ENCODE measurements at places on chromosomes 13 and 19. TPM values are rescaled to one million over a fixed set of nuclear protein-coding genes. Genes with fewer than 3 reads are reported as not detected.
A peak's percentile ranks its signal among the peaks of the same experiment; 100 is the strongest.

The LDLR gene
- 13.8 TPM for polyA plus RNA-seq

GRCh38 chr13:24878340-24878739 lies 114.4 kb downstream of the RNF17 start:
- no peak overlapping the region for H3K4me3 ChIP-seq
- no peaks in the 10 kb centered on the region for H3K27me3 ChIP-seq
- H3K4me1 ChIP-seq: no peaks in the 10 kb centered on the region
- H3K27ac ChIP-seq: no peak overlapping the region

GRCh38 chr19:35670686-35671085 lies 4.4 kb downstream of the UPK1A start:
- peaks cover 14% of the 10 kb centered on the region for H3K27me3 ChIP-seq
- H3K27ac ChIP-seq: no peak overlapping the region
- no peak overlapping the region for H3K4me3 ChIP-seq

The ZNF223 gene
- polyA plus RNA-seq: 3.5 TPM

The IGFL4 gene
- not detected for polyA plus RNA-seq

- no peaks in the 10 kb centered on the region for H3K36me3 ChIP-seq
- no peak overlapping the region for H3K27ac ChIP-seq
- peaks cover 12% of the 10 kb centered on the region for H3K4me1 ChIP-seq
- no peaks in the 10 kb centered on the region for H3K27me3 ChIP-seq
These were observed 27.2 kb upstream of the CBY2 start for GRCh38 chr13:45674908-45675307.

GRCh38 chr13:32676242-32676641 lies 90.0 kb downstream of the PDS5B start:
- peak; percentile 47 for DNase-seq
- 0 out of 2 replicates have a peak overlapping the region, but pooled peaks have one; percentile 6 for H3K27ac ChIP-seq
- no peaks in the 10 kb centered on the region for H3K27me3 ChIP-seq
- no peak overlapping the region for H3K4me3 ChIP-seq
- H3K36me3 ChIP-seq: peaks cover 18% of the 10 kb centered on the region
- peaks cover 10% of the 10 kb centered on the region for H3K4me1 ChIP-seq

DNA sequence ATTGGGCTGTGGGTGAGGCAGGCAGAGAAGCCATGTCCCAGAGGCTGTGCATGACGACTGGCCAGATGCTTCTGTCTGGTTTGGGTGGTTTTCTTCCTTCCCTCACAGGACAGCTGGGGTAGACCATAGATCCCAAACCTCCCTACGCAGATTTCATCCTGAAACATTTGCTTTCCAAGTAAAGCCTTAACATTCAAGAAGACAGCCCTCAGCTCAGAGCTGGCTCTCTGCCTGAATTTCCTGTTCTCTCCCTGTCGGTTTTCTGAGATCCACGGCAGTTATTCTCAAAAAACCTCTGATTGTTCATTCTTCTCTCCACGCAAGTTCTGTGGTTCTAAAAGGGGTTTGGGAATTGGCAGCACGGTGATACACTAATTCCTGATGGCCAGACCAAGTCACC lies 25.3 kb downstream of the UQCRFS1 start:
- DNase-seq: no peak
- no peak overlapping the region for H3K4me3 ChIP-seq
- no peaks in the 10 kb centered on the region for H3K36me3 ChIP-seq
- H3K4me1 ChIP-seq: no peaks in the 10 kb centered on the region

The TNNT1 gene
- polyA plus RNA-seq: 1.3 TPM

GRCh38 chr19:1608359-1609102 lies 3.3 kb upstream of the UQCR11 start:
- peak; percentile 7 for DNase-seq
- no peaks in the 10 kb centered on the region for H3K27me3 ChIP-seq
- H3K4me1 ChIP-seq: peaks cover 13% of the 10 kb centered on the region
- no peak overlapping the region for H3K4me3 ChIP-seq
- H3K36me3 ChIP-seq: no peaks in the 10 kb centered on the region

- H3K4me3 ChIP-seq: no peak overlapping the region
- no peak overlapping the region for H3K27ac ChIP-seq
- H3K36me3 ChIP-seq: peaks cover 10% of the 10 kb centered on the region
- no peak for DNase-seq
These were observed 11.5 kb downstream of the CUL4A start for GRCh38 chr13:113220877-113221276.

GRCh38 chr19:8239528-8240273 lies 30.5 kb downstream of the CERS4 start:
- H3K4me3 ChIP-seq: no peak overlapping the region
- H3K4me1 ChIP-seq: peaks cover 6% of the 10 kb centered on the region
- no peak for DNase-seq
- no peaks in the 10 kb centered on the region for H3K27me3 ChIP-seq

- no peaks in the 10 kb centered on the region for H3K27me3 ChIP-seq
- peak; percentile 93 for DNase-seq
- no peaks in the 10 kb centered on the region for H3K36me3 ChIP-seq
- no peak overlapping the region for H3K4me3 ChIP-seq
These were observed 24.9 kb downstream of the EPS15L1 start for GRCh38 chr19:16446724-16447368.

The MRI1 gene
- 16.5 TPM for polyA plus RNA-seq

The C19orf81 gene
- polyA plus RNA-seq: 1.1 TPM

DNA sequence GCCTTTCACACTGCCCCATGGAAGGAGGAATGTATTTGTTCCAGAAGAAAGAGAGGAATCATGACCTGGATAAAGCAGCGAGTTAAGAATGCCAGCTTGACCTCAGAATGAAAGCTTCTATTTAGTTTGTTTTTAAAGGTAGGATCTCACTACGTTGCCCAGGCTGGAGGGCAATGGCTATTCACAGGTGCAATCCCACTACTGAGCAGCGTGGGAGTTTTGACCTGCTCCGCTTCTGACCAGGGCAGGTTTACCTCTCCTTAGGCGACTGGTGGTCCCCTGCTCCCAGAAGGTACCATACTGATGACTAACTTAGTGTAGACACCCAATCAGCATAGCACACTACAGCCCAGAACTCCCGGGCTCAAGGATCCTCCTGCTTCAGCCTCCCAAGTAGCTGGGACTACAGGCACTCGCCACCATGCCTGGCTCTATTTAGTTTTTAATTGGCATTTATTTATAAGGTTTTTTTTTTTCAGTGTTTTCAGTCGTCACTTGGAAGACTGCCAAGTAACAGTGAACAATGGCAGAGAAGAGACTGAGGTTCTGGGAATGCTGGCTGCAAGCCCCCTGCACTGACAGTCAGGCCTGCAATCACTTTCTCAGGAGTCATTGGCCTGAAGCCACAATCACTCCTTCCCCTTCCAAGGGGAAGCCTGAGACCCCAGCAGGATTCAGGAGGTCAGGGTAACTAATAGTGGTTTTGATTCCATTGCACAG lies 73.1 kb downstream of the EPS15L1 start:
- H3K27ac ChIP-seq: no peak overlapping the region
- 0 out of 2 replicates have a peak, but pooled peaks cover 4% of the 10 kb centered on the region for H3K36me3 ChIP-seq
- H3K27me3 ChIP-seq: no peaks in the 10 kb centered on the region
- peaks cover 27% of the 10 kb centered on the region for H3K4me1 ChIP-seq

GRCh38 chr19:41308450-41309179 lies 1.4 kb upstream of the CCDC97 start:
- H3K36me3 ChIP-seq: peaks cover 21% of the 10 kb centered on the region
- H3K27ac ChIP-seq: peak overlapping the region; percentile 95
- peaks cover 21% of the 10 kb centered on the region for H3K4me1 ChIP-seq
- H3K27me3 ChIP-seq: no peaks in the 10 kb centered on the region
- peak; percentile 85 for DNase-seq

The ZNF607 gene
- polyA plus RNA-seq: 2.2 TPM

GRCh38 chr13:73079359-73079758 lies 20.6 kb downstream of the KLF5 start:
- no peak overlapping the region for H3K27ac ChIP-seq
- peaks cover 10% of the 10 kb centered on the region for H3K36me3 ChIP-seq
- H3K4me1 ChIP-seq: no peaks in the 10 kb centered on the region
- no peak for DNase-seq
- no peak overlapping the region for H3K4me3 ChIP-seq

GRCh38 chr19:56508290-56508778 lies 679 bp downstream of the ZNF471 start:
- H3K27ac ChIP-seq: peak overlapping the region; percentile 96
- no peaks in the 10 kb centered on the region for H3K27me3 ChIP-seq
- no peaks in the 10 kb centered on the region for H3K4me1 ChIP-seq
- 0 out of 2 replicates have a peak, but pooled peaks cover 8% of the 10 kb centered on the region for H3K36me3 ChIP-seq
- no peak for DNase-seq

- DNase-seq: no peak
- no peaks in the 10 kb centered on the region for H3K4me1 ChIP-seq
- no peak overlapping the region for H3K4me3 ChIP-seq
- H3K27me3 ChIP-seq: peaks cover 23% of the 10 kb centered on the region
These were observed 30.3 kb upstream of the SEMA6B start for GRCh38 chr19:4589579-4590410.

GRCh38 chr13:27794921-27795717 lies 2.8 kb downstream of the GSX1 start:
- H3K27me3 ChIP-seq: peaks cover 82% of the 10 kb centered on the region
- DNase-seq: no peak
- H3K4me3 ChIP-seq: no peak overlapping the region
- H3K4me1 ChIP-seq: no peaks in the 10 kb centered on the region
- no peak overlapping the region for H3K27ac ChIP-seq
- no peaks in the 10 kb centered on the region for H3K36me3 ChIP-seq

DNA sequence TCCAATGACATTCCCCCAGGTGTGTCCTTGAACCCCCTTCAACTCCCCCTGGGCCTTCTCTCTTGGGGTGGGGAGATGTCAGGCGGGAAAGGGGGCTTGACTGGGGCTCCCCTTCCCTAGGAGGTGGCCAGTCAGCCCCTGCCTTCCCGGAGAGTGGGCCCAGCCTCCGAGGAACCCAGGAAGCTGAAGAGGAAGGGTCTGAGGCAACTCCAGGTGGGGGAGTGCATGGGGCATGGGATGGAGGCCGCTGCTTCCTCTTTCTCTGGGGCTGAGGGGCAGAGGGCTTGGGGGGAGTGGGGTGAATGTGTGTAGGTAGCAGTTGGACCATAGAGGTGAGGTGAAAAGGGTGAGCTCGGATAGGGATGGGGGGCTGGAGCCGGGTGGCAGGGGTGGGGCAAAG lies 2.7 kb upstream of the INAFM1 start:
- H3K27me3 ChIP-seq: no peaks in the 10 kb centered on the region
- 0 out of 2 replicates have a peak, but pooled peaks cover 4% of the 10 kb centered on the region for H3K36me3 ChIP-seq
- H3K27ac ChIP-seq: peak overlapping the region; percentile 94
- peaks cover 27% of the 10 kb centered on the region for H3K4me1 ChIP-seq
- no peak for DNase-seq
- no peak overlapping the region for H3K4me3 ChIP-seq

- peak overlapping the region; percentile 95 for H3K27ac ChIP-seq
- no peaks in the 10 kb centered on the region for H3K27me3 ChIP-seq
- H3K4me1 ChIP-seq: peaks cover 46% of the 10 kb centered on the region
- H3K4me3 ChIP-seq: peak overlapping the region; percentile 13
- no peaks in the 10 kb centered on the region for H3K36me3 ChIP-seq
These were observed 251.0 kb downstream of the UQCRFS1 start for GRCh38 chr19:28961772-28962500.

DNA sequence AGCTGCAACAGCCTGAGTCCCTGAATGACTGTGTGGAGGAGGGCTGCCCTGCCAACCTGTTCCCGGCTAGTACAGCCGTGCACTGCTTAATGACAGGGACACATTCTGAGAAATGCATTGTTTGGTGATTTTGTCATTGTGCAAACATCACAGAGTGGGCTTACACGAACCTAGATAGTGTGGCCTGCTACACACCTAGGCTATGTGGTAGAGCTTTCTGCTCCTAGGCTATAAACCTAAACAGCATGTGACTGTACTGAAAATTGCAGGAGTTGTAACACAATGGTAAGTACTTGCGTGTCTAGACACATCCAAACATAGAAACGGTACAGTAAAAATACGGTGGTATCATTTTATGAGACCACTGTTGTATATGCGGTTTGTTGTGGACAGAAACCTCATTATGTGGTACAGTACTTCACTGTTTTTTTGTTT lies 35.0 kb downstream of the VASP start:
- peaks cover 8% of the 10 kb centered on the region for H3K4me1 ChIP-seq
- no peak overlapping the region for H3K4me3 ChIP-seq
- no peak for DNase-seq
- no peaks in the 10 kb centered on the region for H3K27me3 ChIP-seq
- H3K27ac ChIP-seq: no peak overlapping the region
